ENCODE measurements at places on chromosomes 6 and 20.

- DNase-seq: no peak
These were observed 15.2 kb upstream of the NOP56 start for GRCh38 chr20:2637246-2637645.

- no peak for DNase-seq
These were observed 2.1 kb downstream of the MYL9 start for GRCh38 chr20:36543184-36544133.

- no peak for DNase-seq
These were observed 64.9 kb upstream of the BTBD3 start for GRCh38 chr20:11852811-11853210.

DNA sequence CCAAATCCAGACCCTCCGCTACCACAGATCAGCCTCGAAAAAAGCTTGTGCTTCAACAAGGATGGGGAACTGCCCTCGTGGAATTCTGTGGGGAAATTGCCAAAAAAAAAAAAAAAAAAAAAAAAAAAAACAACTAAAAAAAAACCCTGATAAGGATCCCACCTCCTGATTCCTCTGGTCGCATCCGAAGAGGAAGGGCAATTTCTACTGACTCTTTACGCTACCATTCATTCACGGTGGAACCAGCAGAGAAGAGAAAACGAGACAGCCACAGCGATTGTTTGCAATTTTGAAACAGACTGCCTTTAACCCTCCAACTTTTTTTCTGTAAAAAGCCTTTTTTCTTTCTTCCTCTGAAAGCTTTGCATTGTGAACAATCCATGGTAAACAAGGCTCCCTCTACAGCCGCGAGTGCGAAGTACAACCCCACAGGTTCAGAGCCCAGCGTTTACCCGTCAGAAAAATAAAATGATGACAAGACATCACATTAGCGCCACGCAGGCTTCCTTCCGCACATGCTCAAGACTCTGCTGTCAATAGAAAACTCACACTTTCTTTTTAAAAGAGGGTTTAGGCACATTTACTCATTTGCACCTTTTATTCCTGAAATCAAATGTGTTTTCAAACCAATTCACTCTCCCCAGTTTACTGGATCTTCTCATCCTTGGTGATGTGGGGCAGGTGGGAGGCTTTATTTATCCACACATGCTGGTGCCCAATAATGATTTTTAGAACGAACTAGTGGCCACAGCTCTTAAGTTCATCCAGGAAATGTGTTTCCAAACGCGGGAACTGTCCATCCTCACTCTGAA is 100.0 kb downstream of the NOL4L start:
- DNase-seq: peak; percentile 72

DNA sequence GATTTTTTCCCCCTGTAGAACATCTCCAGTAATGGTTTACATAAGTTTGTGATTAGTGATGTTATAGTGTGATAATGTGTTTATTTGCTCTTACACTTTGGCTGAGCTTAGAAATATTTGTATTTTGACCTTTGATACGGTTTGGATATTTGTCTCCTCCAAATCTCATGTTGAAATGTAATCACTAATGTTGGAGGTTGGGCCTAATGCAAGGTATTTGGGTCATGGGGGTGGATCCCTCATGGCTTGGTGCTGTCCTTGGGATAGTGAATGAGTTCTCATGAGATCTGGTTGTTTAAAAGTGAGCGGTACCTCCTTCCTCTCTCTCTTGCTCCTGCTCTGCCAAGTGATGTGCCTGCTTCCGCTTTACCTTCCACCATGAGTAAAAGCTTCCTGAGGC is 147.2 kb downstream of the CCDC170 start:
- DNase-seq: no peak

- no peak for DNase-seq
These were observed 11.3 kb upstream of the ABRACL start for GRCh38 chr6:139017227-139017626.

- no peak for DNase-seq
These were observed 1.9 kb downstream of the HEBP2 start for GRCh38 chr6:138405816-138406413.

DNA sequence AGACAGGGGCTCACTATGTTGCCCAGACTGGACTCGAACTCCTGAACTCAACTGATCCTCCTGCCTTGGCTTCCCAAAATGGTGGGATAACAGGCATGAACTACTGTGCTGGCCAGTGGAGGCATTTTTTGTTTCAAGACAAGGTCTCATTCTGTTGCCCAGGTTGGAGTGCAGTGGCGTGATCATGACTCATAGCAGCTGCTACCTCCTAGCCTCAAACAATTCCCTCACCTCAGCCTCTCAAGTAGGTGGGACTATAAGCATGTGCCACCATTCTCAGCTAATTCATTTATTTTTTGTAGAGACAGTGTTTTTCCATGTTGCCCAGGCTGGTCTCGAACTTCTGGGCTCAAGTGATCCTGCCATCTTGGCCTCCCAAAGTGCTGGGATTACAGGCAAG is 17.2 kb downstream of the ENPP3 start:
- no peak for DNase-seq

DNA sequence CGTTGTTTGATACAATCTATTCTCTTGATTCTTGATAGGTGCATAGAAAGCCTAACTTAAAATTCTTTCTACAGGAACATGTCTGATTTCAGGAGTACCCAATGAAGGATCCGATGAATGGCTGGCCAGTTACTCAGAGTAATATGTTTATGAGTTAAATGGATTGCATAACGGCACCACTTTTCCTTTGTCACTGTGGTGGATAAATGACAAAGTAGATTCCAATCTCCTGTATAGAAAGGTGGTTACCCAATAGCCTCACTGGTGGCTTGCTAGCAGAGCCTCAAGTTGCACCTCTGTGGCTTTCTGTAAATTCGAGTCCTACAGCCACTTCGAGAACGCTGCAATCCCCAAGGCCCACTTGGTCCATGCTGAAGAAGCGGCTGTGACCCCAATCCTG is 28.4 kb downstream of the LHFPL5 start:
- DNase-seq: no peak

- DNase-seq: no peak
These were observed 7.9 kb upstream of the ZSCAN12 start for GRCh38 chr6:28407401-28407800.

DNA sequence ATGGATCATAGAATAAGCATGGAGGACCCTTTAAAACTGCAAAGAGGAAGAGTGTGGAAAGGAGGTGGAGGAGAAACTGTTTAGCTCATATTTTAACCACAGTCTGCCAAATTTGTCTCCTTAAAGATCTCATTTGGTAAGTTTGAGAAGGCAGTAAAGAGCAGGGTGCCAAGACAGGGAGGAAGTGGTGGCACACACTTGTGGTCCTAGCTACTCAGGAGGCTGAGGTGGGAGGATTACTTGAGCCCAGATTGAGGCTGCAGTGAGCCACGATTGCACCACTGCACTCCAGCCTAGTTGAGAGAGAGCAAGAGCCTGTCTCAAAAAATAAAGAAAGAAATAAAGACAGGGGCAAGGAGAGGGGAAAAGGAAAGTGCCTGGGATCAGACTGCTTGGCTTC is 16.8 kb upstream of the DCBLD1 start:
- DNase-seq: no peak

- DNase-seq: no peak
These were observed 3.8 kb downstream of the APCDD1L start for GRCh38 chr20:58511364-58511763.
